Peyer's patch (tissue), 4 donors: ENCODE measurements at places on chromosomes 11 and 22.

- no peaks in the 10 kb centered on the region for H3K36me3 ChIP-seq
- H3K4me1 ChIP-seq: no peaks in the 10 kb centered on the region
- H3K27me3 ChIP-seq: no peaks in the 10 kb centered on the region
Observed at GRCh38 chr11:105899772-105900171, 122.3 kb downstream of the MSANTD4 start.

DNA sequence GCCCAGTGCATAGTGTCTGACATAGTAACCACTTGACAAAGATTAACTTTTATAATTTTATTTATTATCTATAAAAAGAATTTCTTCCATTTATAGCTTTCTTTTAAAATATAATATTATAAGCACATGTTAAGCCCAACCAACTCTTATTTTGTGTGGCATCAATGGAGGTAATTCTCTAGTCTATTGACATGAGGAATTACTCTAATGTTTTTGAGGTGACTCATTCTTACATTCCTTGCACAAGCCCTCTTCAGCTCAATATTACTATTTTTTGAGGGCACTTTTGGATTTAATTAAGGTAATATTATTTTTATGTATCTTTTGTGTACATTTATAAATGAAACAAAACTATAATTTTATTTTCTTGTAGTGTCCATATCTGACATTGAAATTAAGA lies 59.6 kb downstream of the AASDHPPT start:
- no peaks in the 10 kb centered on the region for H3K36me3 ChIP-seq
- no peak overlapping the region for H3K4me3 ChIP-seq
- DNase-seq: no peak
- H3K4me1 ChIP-seq: no peaks in the 10 kb centered on the region
- H3K27me3 ChIP-seq: no peaks in the 10 kb centered on the region

GRCh38 chr11:108790501-108791299 lies 125.8 kb downstream of the DDX10 start:
- no peaks in the 10 kb centered on the region for H3K27me3 ChIP-seq
- H3K36me3 ChIP-seq: no peaks in the 10 kb centered on the region
- no peak for DNase-seq
- no peak overlapping the region for H3K27ac ChIP-seq
- H3K4me1 ChIP-seq: no peaks in the 10 kb centered on the region

DNA sequence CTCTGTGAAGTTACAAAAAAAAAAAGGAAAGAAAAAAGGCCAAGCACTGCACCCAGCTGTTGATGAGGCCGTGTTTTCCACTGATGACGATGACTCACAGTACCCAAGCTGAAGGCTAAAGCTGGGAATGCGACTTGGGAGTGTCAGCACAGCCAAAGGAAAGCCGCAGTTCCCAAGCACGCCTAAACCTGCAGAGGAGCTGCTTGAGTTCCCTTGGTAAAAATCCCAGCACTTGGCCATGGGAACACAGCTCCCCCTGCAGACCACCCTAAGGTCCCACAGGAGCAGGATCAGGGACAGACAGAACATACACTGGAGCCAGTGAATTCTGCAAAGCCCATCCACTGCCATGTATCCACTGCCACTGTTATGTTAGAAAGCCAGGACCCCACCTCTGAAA lies 39.9 kb downstream of the SERGEF start:
- no peaks in the 10 kb centered on the region for H3K27me3 ChIP-seq
- no peak overlapping the region for H3K27ac ChIP-seq
- H3K4me3 ChIP-seq: no peak overlapping the region
- no peaks in the 10 kb centered on the region for H3K36me3 ChIP-seq
- no peaks in the 10 kb centered on the region for H3K4me1 ChIP-seq

- H3K36me3 ChIP-seq: no peaks in the 10 kb centered on the region
- no peaks in the 10 kb centered on the region for H3K27me3 ChIP-seq
- DNase-seq: peak; percentile 37
- H3K4me1 ChIP-seq: no peaks in the 10 kb centered on the region
- no peak overlapping the region for H3K27ac ChIP-seq
Observed at GRCh38 chr22:49305966-49306631, 521.6 kb downstream of the BRD1 start.

GRCh38 chr11:16817351-16817750 lies 78.9 kb downstream of the C11orf58 start:
- H3K4me3 ChIP-seq: no peak overlapping the region
- no peak for DNase-seq
- H3K27me3 ChIP-seq: no peaks in the 10 kb centered on the region
- H3K36me3 ChIP-seq: no peaks in the 10 kb centered on the region
- no peak overlapping the region for H3K27ac ChIP-seq

GRCh38 chr11:27040302-27041115 lies at the start of gene BBOX1:
Gene BBOX1, plus strand, starts transcription at chr11:27040815. Its CDS starts 14,616 bp downstream, at chr11:27055431.
- H3K36me3 ChIP-seq: no peaks in the 10 kb centered on the region
- no peaks in the 10 kb centered on the region for H3K27me3 ChIP-seq
- no peak within 1 kb of the TSS for H3K27ac ChIP-seq
- no peak for DNase-seq

DNA sequence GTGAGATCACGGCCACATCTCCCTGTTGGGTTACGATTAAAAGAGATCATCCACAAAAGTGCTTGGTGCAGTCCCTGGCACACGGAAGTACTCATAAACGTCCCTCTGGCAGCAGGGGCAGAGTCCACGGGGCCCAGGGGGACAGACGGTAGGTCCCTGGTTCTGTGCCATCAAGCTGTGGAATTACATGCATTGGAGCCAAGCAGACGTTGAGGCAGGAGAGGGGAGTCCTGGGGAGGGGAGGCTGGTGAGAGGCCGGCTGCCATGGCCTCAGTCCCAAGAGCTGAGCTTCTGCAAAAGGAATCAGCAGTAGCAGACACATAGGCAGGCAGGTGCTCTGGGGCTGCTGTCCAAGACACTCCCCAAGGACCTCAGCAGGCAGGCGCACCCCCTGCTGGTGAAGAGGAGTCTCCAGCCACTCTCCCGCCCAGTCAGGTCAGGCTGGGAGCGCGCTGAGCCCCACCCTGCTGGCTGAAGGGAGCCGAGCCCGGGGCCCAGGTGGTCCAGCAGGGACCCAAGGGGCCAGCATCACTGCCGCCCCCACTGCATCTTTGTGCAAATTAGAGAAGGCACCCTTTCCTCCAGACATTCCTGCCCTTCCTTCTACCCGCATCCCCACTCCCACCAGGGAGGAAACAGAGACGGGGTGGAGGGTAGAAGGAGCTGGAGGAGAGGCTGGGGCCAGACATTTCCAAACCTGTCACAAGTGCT lies 7.6 kb upstream of the KCTD17 start:
- no peaks in the 10 kb centered on the region for H3K27me3 ChIP-seq
- DNase-seq: peak; percentile 90
- H3K36me3 ChIP-seq: no peaks in the 10 kb centered on the region

GRCh38 chr11:79335681-79336080 lies 105.1 kb downstream of the TENM4 start:
- H3K4me3 ChIP-seq: no peak overlapping the region
- H3K27ac ChIP-seq: no peak overlapping the region
- no peaks in the 10 kb centered on the region for H3K4me1 ChIP-seq
- no peak for DNase-seq

DNA sequence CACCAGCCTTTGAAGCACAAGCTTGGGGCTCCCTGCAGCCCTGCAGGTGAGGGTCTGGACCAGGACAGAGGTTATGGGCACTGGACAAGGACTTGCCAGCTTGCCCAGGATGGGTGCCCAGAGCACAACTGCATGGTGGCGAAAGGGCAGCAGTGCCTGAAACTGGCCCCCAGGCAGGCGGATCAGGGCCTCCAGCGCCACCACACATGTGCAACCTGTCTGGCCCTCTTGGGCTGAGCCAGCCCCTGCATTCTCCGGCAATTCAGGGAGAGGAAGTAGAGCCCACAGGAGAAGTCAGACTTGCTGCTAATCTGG lies 18.8 kb downstream of the MB start:
- no peak overlapping the region for H3K27ac ChIP-seq
- H3K4me1 ChIP-seq: no peaks in the 10 kb centered on the region
- no peaks in the 10 kb centered on the region for H3K27me3 ChIP-seq

DNA sequence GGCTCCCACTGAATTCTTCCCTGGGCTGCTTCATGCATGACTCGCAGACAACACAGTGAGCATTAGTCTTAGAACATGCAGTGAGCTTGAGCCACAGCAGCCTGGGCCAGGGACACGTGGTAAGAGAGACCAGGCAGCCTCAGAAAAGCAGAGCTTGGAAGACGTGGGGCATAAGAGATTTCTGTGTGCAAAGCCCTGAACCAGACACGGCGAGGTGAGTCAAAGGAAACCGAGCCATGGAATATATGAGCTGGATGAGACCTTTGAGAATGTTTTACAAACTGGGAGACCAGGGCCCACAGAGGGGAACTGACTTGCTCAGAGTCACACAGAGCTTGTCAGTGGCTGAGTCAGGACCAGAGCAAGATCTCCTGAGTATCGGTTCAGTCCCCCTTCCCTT lies 8.5 kb upstream of the FXYD6 start:
- peak; percentile 41 for DNase-seq
- no peaks in the 10 kb centered on the region for H3K4me1 ChIP-seq
- H3K27me3 ChIP-seq: no peaks in the 10 kb centered on the region

GRCh38 chr11:75435571-75435925 lies 2.5 kb upstream of the KLHL35 start:
- DNase-seq: no peak
- peaks cover 4% of the 10 kb centered on the region for H3K4me1 ChIP-seq
- H3K36me3 ChIP-seq: no peaks in the 10 kb centered on the region
- no peak overlapping the region for H3K4me3 ChIP-seq
- no peaks in the 10 kb centered on the region for H3K27me3 ChIP-seq
- no peak overlapping the region for H3K27ac ChIP-seq

- H3K4me1 ChIP-seq: no peaks in the 10 kb centered on the region
- no peak for DNase-seq
- no peak overlapping the region for H3K4me3 ChIP-seq
- no peak overlapping the region for H3K27ac ChIP-seq
- H3K27me3 ChIP-seq: no peaks in the 10 kb centered on the region
Observed at GRCh38 chr22:17586831-17587440, 23.6 kb downstream of the SLC25A18 start.

GRCh38 chr22:33476716-33477115 lies 418.5 kb upstream of the SYN3 start:
- H3K4me3 ChIP-seq: no peak overlapping the region
- no peaks in the 10 kb centered on the region for H3K36me3 ChIP-seq
- H3K27ac ChIP-seq: no peak overlapping the region
- DNase-seq: no peak
- H3K4me1 ChIP-seq: no peaks in the 10 kb centered on the region
- H3K27me3 ChIP-seq: no peaks in the 10 kb centered on the region

DNA sequence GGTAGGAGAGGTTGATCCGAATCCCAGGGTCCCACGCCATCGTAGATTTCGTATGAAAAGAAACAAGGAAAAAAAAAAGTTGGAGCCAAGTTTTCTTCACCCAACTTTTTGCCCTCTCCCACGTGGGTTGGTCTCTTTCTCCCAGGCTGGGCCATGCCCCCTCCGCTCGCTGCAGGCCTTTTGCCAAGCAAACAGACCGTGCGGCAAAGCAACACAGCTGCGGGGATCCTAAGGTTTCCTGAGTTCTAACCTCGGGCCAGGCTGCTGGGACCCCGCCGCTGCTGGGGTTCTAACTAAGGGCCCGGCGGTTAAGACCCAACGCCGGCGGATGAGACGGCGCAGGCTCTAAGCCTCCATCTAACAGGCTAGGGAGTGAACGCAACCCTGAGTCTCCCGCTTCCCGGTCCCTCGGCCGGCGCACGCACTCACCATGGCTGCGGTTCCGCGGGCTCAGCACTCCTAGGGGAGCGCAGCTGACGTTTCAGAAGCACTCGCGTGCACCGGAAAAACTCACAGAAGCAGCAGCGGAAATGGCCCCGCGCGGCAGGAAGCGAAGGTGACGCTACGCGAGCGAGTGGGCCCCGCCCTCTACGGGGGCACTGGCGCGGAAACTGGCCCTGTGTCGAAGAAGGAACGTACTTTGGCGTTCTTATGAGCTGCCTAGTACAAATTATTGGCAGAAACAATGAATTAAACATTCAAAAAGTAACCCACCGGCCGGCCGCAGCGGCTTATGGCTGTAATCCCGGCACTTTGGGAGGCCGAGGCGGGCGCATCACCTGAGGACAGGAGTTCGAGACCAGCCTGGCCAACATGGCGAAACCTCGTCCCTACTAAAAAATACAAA lies at the start of gene SNU13:
TSS of gene SNU13 (minus strand) at position 503 of the 847 bp plus-strand sequence. CDS start at position 432, 71 bp downstream.
- peak within 1 kb of the TSS; percentile 90 for H3K4me3 ChIP-seq
- no peaks in the 10 kb centered on the region for H3K4me1 ChIP-seq
- H3K27me3 ChIP-seq: no peaks in the 10 kb centered on the region
- no peaks in the 10 kb centered on the region for H3K36me3 ChIP-seq
- DNase-seq: peak; percentile 94
- H3K27ac ChIP-seq: peak within 1 kb of the TSS; percentile 91

DNA sequence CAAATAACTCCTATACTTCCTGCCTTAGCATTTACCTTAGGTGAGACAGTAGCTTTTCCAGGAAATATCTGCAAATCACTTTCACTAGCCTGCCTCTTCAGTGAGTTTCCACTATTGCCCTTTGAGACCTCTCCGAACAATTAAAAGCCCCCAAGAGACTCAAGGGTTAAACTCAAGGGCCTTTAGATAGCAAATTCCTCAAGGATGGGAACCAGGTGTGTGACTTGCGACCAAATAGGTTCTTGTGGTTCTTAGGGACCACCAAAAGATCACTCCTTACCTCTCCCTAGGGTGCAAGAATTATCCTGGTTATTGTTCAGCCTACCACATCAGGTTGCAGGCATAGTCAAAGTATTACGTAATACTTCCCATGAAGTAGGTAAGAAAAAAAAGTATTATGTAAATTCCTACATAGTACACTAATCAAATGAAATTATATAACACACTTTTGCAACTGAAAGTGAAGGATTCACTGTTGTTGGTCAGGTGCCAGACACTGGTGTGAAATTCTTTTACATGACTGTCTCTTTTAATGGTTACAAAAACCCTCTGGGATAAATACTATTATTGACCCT lies 1.4 kb upstream of the RDX start:
- no peaks in the 10 kb centered on the region for H3K36me3 ChIP-seq
- no peak overlapping the region for H3K4me3 ChIP-seq
- no peaks in the 10 kb centered on the region for H3K4me1 ChIP-seq
- H3K27me3 ChIP-seq: no peaks in the 10 kb centered on the region
- no peak for DNase-seq

DNA sequence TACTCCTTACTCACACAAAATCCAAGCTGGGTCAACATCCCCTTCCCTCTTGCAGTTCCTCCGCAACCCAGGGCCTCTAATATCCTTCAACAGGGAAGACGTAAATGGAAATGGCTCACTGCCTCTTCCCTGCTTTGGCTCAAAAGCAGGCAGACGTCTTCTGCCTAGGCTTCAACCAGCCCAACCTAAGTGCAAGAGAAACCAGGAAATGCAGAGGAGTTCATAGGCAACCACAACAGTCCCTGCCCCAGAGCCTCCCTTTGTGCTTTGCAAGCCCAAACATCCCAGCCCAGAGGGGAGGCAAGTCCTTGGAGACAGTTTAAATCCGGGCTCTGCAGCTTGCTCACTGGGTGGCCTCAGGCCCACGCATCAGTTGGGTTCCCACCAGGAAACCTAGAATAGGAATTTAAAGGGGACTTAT lies 33.3 kb downstream of the CD6 start:
- no peak for DNase-seq
- H3K27ac ChIP-seq: no peak overlapping the region
- no peaks in the 10 kb centered on the region for H3K27me3 ChIP-seq
- no peaks in the 10 kb centered on the region for H3K4me1 ChIP-seq
- no peak overlapping the region for H3K4me3 ChIP-seq
